ENCODE measurements at places on chromosomes 7 and 10.

DNA sequence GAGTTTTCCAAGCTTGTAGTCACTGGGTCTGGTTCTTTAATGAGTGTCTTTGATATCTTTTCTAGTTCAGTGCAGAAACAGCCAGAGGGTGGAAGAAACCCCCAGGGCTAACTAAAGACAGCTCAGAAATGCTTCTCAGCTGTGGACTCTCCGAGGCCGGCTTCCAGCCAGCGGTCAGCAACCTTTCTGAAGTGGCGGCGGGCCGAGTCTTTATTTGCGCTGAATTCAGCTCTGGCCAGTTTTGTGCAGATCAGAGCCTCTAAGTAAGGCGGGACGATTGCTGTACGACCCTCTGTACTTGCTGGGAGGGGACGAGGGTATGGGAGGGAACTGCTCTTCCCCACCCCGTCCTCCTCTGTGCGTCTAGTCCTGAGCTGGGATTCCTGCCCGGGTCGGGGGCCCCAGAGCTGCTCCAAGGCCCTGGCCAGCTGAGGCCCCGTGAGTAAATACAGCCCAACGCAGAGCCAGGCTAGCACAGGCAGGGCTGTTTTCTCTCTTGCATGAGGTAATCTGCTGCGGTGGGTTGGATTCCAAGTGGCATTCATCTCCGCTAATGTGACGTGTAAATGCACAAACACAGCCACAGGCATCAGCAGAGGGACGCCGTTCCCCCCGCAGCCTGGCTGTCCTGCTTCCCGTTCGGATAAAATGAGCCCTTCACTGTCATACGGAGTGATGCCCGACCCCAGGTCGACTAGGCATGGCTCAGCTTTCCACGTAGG lies 159.8 kb downstream of the PIP4K2A start:
- DNase-seq = peak; percentile 25

GRCh38 chr10:102546606-102547320 lies 43.0 kb downstream of the SUFU start:
- no peak for DNase-seq

- no peak for DNase-seq
Measured at GRCh38 chr10:86592413-86592812, 61.9 kb upstream of the OPN4 start.

GRCh38 chr7:138713191-138713590 lies 12.0 kb upstream of the SVOPL start:
- DNase-seq = no peak

DNA sequence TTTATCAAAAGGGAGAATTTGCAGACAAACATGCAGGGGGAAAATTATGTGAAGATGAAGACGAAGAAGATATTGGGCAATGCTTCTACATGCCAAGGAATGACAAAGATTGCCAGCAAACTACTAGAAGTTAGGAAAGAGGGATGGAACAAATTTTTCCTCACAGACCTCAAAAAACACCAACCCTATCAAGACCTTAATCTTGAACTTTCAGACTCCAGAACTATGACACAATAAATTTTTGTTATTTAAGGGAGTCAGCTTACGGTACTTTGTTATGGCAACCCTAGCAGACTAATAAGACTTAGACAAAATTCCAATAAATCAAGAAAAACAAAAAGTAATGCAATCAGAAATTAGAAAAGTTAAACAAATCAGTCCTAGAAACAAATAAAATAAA lies 280.0 kb upstream of the GNAI1 start:
- no peak for DNase-seq

- DNase-seq = no peak
Measured at GRCh38 chr7:88668591-88668990, 90.9 kb upstream of the ZNF804B start.

DNA sequence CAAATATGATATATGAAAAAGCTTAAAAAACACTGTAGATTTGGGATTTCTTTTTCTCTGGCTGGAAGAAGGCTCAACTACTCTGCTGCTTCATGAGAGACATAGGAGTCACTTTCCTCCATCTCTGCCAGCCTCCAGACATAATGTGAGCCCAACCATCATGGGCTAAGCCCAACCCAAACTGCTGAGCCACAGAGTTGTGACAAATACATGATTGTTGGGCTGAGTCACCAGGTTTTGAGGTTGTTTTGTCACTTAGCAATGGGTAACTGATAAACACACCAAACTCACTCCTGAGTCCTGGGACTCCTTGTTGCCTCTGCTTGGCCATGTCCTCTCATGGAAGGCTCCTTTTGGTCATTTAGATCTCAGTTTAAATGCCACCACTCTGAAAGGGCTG lies 381.8 kb upstream of the FZD8 start:
- DNase-seq = no peak

- DNase-seq = no peak
Measured at GRCh38 chr7:9657257-9657656, 1223.8 kb downstream of the NXPH1 start.

GRCh38 chr7:103630318-103630717 lies 184.3 kb upstream of the SLC26A5 start:
- no peak for DNase-seq

DNA sequence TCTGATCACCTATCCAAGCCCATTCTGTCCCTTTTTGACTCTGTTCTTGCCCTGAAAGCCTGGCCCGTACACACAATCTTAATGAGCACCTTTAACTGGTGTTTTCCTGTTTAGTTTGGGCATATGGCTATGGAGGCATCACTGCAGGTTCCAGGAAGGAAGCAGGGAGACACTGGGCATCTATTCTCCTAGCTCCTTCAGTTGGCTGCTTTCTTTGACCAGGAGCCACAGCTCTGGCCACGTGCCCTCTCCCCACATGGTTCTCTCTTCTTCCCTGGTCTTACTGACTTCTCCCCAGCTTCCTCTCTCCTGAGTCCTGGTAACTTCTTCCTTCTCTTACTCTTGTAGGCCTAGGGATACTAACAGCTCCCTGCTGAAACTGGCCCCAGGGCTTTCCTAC lies 144.4 kb downstream of the CREB5 start:
- DNase-seq = no peak

DNA sequence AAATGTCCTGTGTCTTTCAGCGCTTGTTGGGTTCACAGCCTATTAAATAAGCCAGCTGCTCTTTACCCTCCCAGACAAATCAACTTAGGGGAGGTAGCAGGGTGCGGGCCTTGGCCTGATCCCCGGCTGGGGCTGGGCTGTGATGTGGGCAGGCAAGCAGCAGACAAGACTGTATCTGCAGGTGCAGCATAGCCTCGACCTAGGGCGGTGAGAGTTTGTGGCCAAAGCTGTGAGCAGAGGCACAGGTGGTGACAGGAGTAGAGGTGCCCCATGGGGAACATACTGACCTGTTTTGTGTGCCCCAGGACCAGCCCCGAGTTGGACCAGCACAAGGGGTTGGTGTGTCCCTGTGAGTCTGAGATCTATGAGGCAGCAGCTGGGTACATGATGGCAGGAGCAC lies 885.4 kb downstream of the ZNF37A start:
- DNase-seq = no peak

GRCh38 chr7:138735399-138735798 lies 34.2 kb upstream of the SVOPL start:
- no peak for DNase-seq

DNA sequence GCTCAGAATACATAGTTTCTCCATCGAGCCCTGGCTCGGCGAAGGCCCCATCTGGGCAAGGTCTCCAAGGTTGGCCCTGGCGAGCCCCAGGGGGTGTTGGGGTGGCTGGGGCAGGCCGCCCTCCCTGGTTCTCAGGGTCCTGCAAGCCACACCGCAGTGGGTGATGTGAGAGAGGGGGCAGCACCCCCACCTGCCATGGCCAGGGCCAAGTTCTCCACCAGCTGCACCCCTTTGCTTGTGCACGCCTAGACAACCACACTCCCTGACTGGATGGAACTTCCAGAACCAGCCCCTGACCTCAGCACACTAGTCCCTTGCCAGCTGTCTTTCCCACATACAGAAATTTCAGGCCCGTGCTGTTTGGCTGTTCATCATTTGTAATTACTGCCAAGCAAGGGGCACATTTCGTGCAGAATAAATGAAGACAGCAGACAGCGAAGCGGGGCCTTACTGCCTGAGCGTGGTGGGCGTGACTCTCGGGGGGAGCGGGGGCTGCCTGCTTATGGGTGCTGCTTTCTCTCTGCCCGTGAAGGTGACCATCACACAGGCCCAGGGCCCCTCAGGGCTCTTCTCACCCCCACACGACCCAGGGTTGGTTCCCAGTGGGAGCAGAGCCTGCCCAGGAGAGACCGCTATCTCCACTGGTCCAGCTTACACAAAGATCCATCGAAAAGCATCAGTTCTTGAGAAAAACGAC lies 85.9 kb downstream of the ADARB2 start:
- DNase-seq = no peak

DNA sequence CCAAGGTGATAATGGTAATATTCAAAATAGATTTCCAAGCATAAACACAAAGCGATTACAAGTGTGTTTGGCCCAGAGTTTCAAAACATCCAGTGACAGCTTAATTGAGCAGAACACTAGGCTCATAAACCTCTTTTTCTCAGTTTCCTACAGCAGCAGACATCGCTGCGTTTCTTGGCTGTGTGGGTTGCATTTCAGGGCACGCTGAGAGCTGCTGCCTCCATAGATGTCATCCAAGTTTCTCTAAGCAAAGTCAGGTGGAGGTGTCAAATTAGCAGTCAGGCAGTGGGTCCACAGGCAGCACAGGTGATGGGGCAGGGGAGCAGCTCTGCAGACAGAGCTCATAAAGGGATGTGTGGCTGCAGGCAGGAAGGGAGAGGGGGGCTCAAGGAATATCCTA lies 50.5 kb upstream of the COL13A1 start:
- DNase-seq = no peak
